ENCODE measurements at places on chromosomes 1 and 21.

- DNase-seq: no peak
These were observed 9.5 kb upstream of the BCAR3 start for GRCh38 chr1:93690921-93691789.

DNA sequence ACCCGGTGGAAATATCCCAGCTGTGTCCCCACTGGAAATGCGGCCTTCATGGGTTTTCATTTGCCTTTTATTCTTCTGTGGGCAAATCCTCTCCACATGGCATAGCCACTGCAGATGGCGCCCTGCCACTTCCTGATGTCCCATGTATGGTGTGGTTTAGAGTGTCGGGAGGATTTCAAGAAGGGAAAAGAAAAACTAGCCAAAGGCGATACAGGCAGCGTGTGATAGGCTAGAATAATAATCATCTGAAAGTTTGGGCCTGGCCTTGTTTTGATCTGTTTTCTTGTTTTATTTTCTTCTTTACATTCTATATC, 123.6 kb downstream of the PEX14 start:
- no peak for DNase-seq

DNA sequence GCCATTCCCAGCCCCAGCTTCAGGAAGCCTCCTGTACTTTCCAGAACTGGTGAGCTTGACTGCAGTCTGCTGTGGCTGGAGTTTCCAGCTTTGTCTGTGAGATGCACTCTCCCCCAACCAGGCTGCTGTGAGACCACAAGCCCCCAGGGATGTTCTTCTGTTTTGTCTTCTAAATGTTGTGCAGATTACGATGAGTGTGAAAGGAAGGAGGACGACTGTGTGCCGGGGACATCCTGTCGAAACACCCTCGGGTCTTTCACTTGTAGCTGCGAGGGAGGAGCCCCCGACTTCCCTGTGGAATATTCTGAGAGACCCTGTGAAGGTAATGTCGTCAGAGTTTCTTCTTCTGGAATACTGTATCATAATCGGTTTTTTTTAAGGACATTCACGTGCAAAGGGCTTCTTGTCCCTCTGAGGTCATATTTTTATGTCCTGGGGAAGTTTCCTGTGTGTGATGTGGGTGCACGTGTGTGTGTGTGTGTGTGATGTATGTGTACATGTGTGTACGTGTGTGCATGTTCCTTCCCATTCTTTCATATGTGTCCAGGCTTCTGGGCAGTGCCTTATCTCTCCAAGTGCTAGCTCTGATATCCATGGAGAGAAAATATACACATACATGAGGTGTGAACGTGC, 49.9 kb downstream of the UMODL1 start:
- DNase-seq: no peak

DNA sequence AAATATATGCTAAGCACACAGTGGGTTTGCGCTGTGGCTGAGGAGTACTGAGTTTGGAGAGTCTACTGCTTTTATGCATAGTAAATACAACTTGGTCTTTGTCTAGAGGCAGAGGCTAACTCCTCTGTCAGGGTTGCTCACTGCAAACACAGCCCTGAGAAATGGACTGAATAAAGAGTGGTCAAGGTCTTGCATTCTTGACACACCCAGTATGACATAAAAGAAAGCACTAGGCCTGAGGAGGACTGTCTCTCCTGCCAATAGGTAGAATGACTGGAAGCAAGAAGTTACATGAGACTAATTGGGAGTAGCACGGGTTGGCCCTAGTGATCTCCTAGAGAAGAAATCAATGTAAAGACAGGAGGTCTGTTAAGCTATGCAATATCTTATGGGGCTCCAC, 367.2 kb upstream of the B3GALT2 start:
- no peak for DNase-seq

DNA sequence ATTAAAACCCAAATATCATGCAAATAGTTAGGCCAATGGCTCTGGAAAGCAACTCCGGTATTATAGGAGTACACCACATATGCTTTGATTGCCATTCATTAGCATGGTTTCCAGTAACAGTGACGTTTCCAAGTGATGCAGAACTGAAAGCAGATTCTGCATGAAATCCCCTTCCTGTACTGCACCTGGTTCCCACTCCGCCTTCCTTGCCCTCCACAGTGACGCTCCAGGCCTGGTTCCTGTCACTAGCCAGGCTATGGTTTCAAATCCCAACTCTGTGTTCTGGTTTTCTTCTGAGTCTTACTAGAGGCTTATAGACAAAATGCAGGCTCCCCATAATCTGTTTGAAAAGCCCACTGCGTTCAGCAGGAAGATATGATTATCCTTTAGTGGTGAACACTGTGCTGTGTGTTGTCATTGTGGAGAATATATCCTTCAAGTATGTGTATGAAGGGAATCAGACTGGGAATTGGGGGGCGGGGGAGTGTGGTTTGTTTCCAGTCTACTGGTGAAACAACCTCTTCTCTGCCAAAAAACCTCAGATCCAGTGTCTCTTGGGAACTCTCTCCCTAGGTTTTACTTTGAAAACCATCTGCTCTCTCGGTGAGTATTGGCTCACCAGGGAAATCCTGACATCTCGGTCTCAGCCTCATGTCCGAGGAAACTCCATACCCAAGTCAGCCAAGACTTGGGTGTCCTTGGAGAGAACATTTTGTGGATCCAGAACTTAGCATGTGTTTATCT, 78.7 kb downstream of the TYW3 start:
- no peak for DNase-seq

- DNase-seq: no peak
These were observed 115.5 kb downstream of the FMN2 start for GRCh38 chr1:240207073-240207709.

- DNase-seq: peak; percentile 79
These were observed at the start of gene PARP1 for GRCh38 chr1:226407497-226408284. Gene PARP1 (minus strand): TSS chr1:226408093. CDS start chr1:226407929, 164 bp downstream.

- DNase-seq: no peak
These were observed 236.9 kb upstream of the NRIP1 start for GRCh38 chr21:15301736-15302135.
